ENCODE measurements at places on chromosomes 2 and 18.

DNA sequence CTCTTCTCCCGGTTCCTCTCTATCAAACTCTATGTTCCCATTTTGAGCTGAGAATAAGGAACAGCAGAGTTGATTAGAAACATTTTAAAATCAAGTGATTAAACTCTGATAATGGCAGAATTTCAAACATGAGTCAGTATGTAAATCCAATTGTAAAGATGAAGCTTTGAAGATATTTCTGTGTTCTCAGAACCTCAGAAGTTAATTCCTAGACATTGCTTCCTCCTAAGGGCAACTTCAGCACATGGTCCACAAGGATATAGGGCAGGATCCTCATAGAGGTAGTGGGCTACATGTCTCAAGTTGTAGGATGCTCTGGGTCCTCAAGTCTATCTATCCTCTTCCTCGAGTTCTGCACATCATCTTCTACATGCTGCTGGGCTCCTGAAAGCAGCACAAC, 46.3 kb downstream of the QPCT start:
- no peak for DNase-seq

DNA sequence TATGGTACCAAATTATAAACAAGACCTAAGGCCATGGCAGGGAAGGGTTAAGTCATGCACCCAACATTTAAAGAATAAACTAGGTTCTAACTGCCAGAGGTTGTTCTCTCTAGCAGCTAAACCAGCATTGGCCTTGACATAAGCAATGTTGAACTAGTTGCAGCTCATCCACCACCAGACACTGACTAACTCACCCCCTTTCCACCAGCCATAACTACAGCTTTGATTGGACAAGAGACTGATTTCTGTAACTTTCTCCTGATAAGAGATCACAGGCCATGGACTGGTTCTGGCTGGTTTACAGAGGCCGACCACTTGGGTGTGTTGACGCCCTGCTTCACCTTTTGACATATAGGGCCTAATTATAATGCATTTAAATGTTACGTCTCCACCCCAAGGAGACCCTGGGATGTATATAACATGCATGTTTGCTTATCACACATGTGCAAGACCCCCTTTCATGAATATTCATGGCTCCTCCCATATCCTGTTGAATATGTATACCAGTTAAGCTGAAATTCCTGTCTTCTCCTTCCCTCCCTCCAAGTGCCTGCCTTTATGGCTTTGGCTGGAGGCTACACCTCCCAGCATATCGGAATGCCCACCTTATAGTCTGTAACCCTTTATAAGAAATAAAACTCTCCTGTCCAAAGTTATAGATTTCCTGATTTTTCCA, 75.9 kb downstream of the MRPS9 start:
- no peak for DNase-seq

- no peak for DNase-seq
Observed at GRCh38 chr18:26706911-26707351, 158.6 kb downstream of the AQP4 start.

- no peak for DNase-seq
Observed at GRCh38 chr2:203562268-203562667, 27.2 kb upstream of the RAPH1 start.

GRCh38 chr2:170218456-170218855, 40.5 kb downstream of the MYO3B start:
- no peak for DNase-seq

DNA sequence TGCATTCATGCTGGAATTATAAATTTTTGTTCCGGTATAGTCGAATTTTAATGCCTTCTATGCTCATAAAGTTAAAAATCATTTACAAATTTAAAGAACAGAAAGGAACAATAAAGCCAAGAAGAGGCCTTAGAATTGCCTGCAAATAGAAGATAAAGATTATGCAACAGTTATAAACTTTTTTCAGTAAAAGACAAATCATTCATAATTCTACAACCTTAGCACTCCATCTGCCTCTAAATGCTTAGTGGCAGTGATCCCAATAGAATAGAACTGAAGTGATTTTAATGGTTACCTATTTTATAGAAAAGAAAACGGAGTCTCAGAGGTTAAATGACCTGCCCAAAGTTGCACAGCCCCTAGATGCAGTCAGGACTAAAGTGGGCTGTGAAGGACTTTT, 211.2 kb downstream of the AGPS start:
- DNase-seq = no peak

GRCh38 chr2:58497168-58497567, 256.0 kb upstream of the FANCL start:
- no peak for DNase-seq

GRCh38 chr2:224780106-224780505, 63.9 kb upstream of the CCDC195 start:
- DNase-seq = no peak

- DNase-seq = no peak
Observed at GRCh38 chr2:219636144-219636915, 8.9 kb downstream of the SLC4A3 start.

GRCh38 chr2:238125127-238125885, 13.2 kb upstream of the KLHL30 start:
- DNase-seq = no peak

GRCh38 chr2:56299171-56299691, 115.4 kb downstream of the CCDC85A start:
- no peak for DNase-seq

- DNase-seq = no peak
Observed at GRCh38 chr2:201128933-201129505, 13.1 kb downstream of the CFLAR start.

Data from RKO (cell line).